KBM-7 (cell line): ENCODE measurements at places on chromosomes 12 and 14.

- DNase-seq = no peak
Measured at GRCh38 chr12:55698965-55699364, 8.7 kb downstream of the ITGA7 start.

DNA sequence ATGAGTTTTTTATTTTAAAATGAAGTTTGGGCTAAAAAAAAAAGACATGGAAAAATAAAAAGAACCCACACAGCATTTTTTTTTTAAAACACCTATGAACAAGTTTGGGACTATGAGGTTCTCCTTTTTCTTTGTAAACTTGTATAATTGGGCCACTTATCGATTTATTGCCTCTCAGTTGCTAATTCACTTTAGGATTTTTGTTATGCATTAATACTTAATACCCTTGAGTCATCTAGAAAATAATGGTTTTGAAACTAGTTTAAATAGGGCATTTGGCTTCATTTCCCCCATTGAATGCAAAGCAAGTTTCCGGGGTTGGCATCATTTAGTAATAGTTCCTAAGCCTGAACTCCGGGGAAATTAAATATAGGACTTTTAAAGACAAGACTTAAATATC lies 312.8 kb upstream of the RGS6 start:
- no peak for DNase-seq

DNA sequence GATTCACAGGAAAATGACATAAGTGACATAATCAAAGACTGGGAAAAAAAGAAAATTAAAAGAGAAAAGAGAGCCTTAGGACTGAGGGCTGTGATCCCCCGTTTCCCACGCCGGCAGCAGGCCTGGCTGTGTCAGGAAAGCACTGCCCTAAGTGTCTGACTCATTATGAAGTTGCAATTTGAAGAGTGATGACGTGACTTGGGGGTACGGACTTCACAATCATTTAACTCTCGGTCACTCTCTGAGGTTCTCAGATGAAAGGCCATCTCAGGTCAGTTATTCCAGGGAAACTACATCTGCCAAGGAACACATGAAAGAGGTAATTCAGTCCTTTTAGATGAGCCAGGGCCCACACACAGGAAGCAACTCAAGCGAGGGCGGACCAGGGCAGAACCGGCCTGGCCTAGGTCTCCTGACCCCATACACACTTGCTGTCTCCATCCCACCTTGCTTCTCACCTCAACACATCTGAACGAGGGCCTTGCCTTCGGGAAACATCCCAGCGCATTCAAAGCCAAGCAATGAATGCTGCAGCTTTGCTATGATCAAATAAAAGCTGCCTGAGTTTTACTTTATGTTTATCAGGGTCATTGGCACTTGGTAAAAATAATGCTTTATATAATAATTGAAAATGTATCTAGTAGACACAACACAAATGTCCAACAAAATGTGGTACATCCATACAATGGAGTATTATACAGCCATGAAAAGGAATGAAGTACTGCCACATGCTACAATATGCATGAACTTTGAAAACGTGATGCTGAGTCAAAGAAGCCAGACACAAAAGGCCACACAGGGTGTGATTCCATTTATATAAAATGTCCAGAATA lies 2.7 kb downstream of the SSH1 start:
- DNase-seq = no peak

GRCh38 chr12:112489456-112489855 lies 70.7 kb downstream of the PTPN11 start:
- no peak for DNase-seq

GRCh38 chr14:85714069-85714468 lies 184.1 kb downstream of the FLRT2 start:
- DNase-seq = no peak

- no peak for DNase-seq
Measured at GRCh38 chr12:54891717-54892478, 37.6 kb downstream of the MUCL1 start.
